ENCODE measurements at places on chromosomes 5 and 9. TPM values are rescaled to one million over a fixed set of nuclear protein-coding genes. Genes with fewer than 3 reads are reported as not detected.

DNA sequence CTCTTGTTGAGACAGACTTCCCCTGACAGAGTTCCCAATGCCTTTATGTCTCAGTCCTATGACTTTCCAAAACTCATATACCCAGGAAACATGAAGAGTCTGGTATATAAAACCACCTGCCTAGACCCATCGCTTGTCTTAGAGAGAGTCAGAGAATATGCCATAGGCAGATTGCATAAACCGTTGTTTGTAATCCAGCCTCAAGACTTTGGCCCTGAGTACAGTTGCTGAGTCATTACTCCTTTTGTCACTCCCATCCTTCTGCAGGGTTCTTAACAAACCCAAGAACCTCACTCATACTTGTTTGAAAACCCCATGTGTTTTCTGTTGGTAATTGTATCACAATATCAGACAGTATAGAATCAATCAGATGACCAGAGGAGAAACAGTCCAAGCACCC is 616.3 kb downstream of the SLCO4C1 start:
- no peak for DNase-seq
- H3K36me3 ChIP-seq: no peaks in the 10 kb centered on the region
- H3K4me3 ChIP-seq: no peak overlapping the region
- H3K27me3 ChIP-seq: no peaks in the 10 kb centered on the region
- no peaks in the 10 kb centered on the region for H3K4me1 ChIP-seq
- H3K27ac ChIP-seq: no peak overlapping the region

DNA sequence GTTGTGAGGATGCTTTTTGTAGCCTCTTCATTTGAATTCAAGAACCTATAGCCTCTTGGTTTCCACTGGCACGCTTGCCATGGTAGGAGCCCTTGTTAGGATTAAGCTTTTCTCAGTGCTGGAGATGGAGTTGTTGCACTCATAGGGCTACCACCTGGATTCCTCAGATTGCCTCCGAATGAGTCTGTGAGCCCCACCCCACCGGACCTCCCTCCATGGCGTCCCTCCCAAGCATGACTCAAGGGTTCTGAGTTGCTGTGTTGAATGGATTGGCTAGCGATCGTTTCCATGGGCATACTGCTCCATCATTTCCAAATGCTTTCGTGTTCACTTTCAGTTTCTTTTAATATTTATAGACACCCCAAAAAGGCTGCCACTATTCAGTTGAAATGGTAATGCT is 69.9 kb downstream of the DAPK1 start:
- no peak overlapping the region for H3K27ac ChIP-seq
- no peaks in the 10 kb centered on the region for H3K36me3 ChIP-seq
- no peaks in the 10 kb centered on the region for H3K4me1 ChIP-seq
- no peak for DNase-seq
- no peaks in the 10 kb centered on the region for H3K27me3 ChIP-seq

- no peak for DNase-seq
- H3K27me3 ChIP-seq: no peaks in the 10 kb centered on the region
- H3K4me1 ChIP-seq: no peaks in the 10 kb centered on the region
These were observed 275.9 kb upstream of the ZNF462 start for GRCh38 chr9:106587042-106587441.

- no peaks in the 10 kb centered on the region for H3K36me3 ChIP-seq
- H3K4me3 ChIP-seq: no peak overlapping the region
- H3K27me3 ChIP-seq: no peaks in the 10 kb centered on the region
- DNase-seq: no peak
- no peak overlapping the region for H3K27ac ChIP-seq
These were observed 294.7 kb downstream of the NSG2 start for GRCh38 chr5:174340226-174340625.

The GFI1B gene
- total RNA-seq: 0.85 TPM

The HMCN2 gene
- not detected for total RNA-seq

The DAB2IP gene
- total RNA-seq: 3.6 TPM
